ENCODE measurements at places on chromosomes 3 and 15. TPM values are rescaled to one million over a fixed set of nuclear protein-coding genes. Genes with fewer than 3 reads are reported as not detected.

The LHFPL4 gene
- total RNA-seq: not detected

The SNTN gene
- not detected for total RNA-seq

The RETNLB gene
- not detected for total RNA-seq

The GHRL gene
- 0.43 TPM for total RNA-seq

The GNAT1 gene
- total RNA-seq: not detected

The RTP2 gene
- not detected for total RNA-seq

The ZNF654 gene
- 18.7 TPM for total RNA-seq

The SLC7A14 gene
- total RNA-seq: not detected

The CYP8B1 gene
- total RNA-seq: not detected

The TNFSF10 gene
- total RNA-seq: 71.5 TPM

The RASGRF1 gene
- total RNA-seq: not detected

The ACAN gene
- not detected for total RNA-seq

The CLRN1 gene
- not detected for total RNA-seq

The CPEB1 gene
- not detected for total RNA-seq

The FILIP1L gene
- total RNA-seq: 1.4 TPM

Measured in activated CD4-positive, alpha-beta T cell treated with anti-CD3 and anti-CD28 coated beads, Interleukin-2, amount 10 ng/mL, durations not matched to agents 24 days and 14 days (primary cell).